ENCODE measurements at places on chromosomes 16 and 17. TPM values are rescaled to one million over a fixed set of nuclear protein-coding genes. Genes with fewer than 3 reads are reported as not detected.
A peak's percentile ranks its signal among the peaks of the same experiment; 100 is the strongest.

DNA sequence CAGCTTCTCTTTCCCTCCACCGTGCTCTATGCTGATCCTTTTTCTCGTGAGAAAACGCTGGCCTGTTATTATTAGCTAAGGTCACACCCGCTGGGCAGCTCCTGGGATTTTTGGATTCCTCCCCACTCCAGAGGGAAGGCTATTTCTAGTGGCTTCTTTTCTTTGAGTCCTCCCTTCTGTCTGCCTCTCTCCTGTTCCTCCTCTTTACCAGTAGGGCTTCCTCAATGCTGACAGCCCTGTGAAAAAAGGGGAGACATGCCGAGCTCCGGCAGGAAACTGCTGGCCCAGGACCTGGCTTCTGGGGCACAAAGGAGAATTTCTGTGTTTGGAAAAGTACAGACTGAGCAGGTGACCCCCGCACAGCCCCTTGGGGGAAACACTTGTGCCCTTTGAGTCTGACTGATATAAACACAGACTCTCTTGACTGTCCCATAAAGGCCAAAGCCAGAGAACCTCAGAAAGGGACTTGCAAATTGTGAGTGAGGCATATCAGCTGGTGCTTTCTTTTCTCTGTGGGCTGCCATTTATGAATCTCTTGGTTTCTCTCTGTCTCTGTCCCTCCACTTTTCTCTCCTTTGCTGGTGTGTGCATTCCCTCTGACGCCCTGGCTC is 14.0 kb upstream of the RNF135 start:
- no peak for DNase-seq

GRCh38 chr16:50331570-50331969 is 37.2 kb downstream of the BRD7 start:
- DNase-seq = no peak

Gene MYOCD
- total RNA-seq = 11.9 TPM

Gene EEF2K
- total RNA-seq = 37.5 TPM

GRCh38 chr17:21190078-21190477 is 23.9 kb downstream of the TMEM11 start:
- DNase-seq = no peak

DNA sequence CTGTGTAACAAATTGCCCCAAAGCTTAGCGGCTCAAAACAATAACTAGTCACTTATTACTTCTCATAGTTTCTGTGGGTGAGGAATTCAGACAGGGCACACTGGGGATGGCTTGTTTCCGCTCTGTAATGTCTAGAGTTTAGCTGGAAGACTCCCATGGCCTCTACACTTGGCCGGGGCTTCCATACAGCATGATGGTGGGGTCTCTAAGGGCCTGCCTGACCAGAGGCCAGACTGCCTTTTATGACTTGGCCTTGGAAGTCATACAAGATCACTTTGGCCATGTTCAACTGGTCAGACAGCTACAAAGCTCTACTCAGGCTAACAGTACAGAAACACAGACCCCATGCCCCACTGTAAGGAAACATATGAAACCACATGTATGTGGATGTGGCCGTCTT is 8.2 kb downstream of the GLP2R start:
- DNase-seq = no peak

DNA sequence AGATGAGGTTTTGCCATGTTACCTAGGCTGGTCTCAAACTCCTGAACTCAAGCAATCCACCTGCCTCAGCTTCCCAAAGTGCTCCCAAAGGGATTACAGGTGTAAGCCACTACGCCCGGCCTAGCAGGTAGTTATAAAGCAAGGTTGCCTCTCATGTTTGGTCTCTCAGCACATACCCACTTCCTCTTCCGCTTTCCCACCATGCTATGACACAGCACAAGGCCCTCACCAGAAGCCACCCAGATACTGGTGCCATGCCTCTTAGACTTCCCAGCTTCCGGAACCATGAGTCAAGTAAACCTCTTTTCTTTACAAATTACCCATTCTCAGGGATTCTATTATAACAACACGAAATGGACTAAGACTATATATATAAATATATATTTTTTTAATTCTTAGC is 143.6 kb downstream of the COPRS start:
- no peak for DNase-seq

Gene SULT1A4
- total RNA-seq = 0.56 TPM

Gene SMIM36
- not detected for total RNA-seq

GRCh38 chr16:8381814-8382213 is 208.5 kb downstream of the TMEM114 start:
- DNase-seq = no peak

- no peak for DNase-seq
These were observed 36.5 kb downstream of the FTO start for GRCh38 chr16:53740476-53740875.

DNA sequence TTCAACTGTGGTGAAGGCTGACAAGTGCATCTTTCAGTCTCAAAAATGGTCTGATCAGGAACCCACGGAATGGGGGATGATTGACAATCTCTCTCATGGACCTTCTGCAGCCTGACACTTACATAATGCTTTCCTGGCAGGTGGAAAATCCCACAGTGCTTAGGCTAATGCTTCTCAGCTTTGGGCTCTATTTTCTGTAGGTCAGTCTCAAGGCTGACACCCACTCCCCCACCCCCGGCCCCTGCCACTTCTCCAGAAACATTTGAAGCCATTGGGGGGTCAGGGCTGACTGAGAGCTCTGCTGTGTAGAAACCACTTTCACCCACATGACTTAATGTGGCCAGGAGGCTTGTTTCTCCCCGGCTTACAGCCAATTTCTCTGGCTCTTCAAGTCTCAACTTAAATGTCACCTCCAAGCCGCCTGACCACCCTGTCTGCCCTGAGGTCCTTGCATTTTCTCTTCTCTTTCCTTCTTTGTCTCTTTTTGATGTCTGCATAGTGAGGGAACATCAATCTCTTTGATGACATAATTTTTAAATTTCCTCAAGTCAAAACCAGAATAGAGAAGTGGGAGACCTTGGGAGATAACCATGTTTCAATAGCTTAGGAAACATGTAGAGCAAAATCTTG is 16.7 kb upstream of the IRF8 start:
- DNase-seq = no peak

Gene MYL4
- total RNA-seq = 1.1 TPM

Gene OR3A3
- total RNA-seq = not detected

- peak; percentile 90 for DNase-seq
These were observed 4.4 kb downstream of the TP53I13 start for GRCh38 chr17:29572691-29573557.

GRCh38 chr17:67049025-67049739 is 4.8 kb downstream of the CACNG1 start:
- DNase-seq = no peak

GRCh38 chr17:49731435-49731831 is 23.7 kb upstream of the SLC35B1 start:
- DNase-seq = no peak

Gene AURKB
- 8.6 TPM for total RNA-seq

DNA sequence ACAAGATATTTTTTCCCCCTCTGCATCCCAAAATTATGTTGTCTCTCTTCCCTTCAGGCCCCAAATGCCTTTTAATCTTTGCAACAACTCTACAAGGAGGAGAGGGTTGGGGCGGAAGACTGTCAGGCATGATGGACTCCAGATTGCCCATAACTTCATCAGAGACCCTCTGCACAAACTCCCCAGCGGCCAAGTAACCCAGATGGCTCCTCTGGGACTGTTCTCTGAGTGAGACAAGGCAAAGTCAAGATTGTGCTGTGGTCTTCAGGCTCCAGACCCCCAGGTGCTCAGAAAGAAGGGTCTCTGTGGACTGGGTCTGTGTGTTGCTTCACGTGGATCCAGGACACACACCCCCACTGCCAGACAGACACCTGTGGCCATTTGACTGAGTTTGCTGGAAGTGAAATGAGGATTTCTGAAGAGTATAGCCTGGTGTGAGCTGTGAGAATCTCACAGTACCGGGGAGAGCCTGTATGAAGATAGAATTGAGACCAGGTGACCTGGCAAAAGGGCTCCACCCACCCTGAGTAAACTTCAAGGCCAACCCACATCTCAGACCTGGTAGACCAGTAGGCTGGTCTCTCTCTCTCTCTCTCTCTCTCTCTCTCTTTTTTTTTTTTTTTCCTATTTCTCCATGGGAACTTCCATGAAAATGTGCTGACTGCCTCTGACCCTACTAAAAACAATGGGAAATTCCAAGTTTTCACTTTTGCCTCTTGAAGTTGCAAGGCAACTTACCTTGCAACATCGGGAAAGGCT is 354.1 kb downstream of the SOX9 start:
- DNase-seq = no peak

DNA sequence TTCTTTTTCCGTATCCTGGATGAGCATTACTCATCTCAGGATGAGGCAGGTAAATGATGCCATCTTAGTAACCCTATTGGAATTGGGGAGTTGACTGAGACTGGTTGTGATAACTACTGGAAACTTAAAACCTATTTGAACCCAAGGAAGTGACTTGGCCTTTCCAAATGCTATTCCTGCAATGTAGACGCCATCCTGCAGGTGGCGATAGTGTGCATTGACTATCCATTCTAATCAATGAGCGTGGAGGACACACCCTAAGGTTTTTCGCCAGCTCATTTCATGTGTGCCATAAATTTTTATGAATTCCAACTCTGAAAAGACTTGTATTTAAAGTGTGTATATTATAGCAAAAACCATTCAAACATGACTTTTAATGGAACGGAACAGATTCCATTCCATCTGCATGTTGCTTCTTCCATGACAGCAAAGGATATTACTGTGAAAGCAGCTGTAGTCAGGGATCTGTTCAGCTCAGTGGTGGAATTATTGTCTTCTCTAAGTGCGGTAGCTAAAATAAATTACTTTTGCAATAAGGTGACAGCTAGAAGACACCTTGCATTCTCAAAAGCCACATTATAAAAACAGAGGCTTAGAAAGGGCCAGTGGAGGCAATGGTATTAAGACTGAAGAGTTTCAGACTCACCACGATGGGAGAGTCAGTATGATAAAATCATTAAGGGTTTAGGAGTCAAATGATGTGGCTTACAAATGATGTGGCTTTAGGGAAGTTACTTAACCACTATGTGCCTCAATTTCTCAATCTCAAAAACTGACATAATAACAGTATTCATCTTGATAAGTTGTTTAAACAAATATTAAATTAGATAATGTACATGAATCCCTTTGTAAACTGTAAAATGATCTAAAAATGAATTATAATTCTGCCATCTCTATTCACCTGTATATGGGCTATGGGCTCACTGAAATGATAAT is 55.5 kb downstream of the SYT17 start:
- DNase-seq = no peak

DNA sequence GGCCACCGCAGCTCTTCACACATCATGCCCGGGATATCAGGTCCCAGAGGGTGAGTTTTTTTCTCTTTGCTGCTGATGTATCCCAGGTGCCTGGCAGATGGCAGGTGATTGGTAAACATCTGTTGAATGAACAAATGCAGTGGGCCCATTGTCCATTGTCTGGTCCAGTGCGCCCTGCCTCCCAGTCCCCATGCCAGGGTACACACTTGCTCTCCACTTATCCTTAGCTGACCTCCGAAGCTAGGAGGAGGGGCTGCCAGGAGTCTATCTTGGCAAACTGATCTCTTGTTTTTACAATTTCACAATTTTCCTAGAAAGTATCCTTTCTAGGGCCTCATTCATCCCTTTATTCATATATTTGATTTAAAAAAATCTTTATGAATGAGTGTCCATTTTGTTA is 196.0 kb downstream of the RAB11FIP4 start:
- DNase-seq = no peak

Gene AMZ2
- 80.4 TPM for total RNA-seq

- no peak for DNase-seq
These were observed 154.0 kb upstream of the MAF start for GRCh38 chr16:79754501-79754900.

Gene PRSS36
- not detected for total RNA-seq

DNA sequence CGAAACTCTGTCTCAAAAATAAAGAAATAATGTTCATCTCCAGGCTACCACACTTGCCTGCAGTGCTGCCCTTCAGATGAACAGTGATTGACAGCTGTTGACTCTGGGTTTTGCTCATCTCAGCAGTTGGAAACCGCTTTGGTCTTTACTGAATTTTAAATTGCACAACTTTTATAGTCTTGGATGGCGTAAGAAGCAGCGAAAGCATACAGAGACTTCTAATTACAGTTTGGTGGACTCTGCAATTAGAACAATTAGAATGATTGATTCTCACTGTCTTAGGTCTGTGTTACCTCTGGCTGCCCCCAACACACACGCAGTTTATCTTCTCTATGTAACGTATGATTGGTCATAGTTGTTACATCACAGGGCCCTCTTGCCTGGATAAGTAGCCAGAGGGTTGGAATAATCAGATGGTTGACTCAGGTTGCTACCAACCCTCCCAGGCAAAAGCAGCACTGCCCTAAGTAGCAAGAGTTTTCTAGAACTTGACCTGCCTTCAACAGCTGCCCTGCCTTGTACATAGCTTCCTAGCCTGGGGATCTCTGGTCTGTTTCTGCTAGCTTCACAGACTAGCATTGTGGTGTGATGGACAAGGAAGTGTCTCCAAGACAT is 1.9 kb upstream of the NAT9 start:
- no peak for DNase-seq

- DNase-seq = no peak
These were observed 41.5 kb downstream of the LDHD start for GRCh38 chr16:75074920-75075687.

Gene GJD3
- 0.41 TPM for total RNA-seq

- DNase-seq = no peak
These were observed 6.6 kb downstream of the C16orf95 start for GRCh38 chr16:87310610-87311009.

DNA sequence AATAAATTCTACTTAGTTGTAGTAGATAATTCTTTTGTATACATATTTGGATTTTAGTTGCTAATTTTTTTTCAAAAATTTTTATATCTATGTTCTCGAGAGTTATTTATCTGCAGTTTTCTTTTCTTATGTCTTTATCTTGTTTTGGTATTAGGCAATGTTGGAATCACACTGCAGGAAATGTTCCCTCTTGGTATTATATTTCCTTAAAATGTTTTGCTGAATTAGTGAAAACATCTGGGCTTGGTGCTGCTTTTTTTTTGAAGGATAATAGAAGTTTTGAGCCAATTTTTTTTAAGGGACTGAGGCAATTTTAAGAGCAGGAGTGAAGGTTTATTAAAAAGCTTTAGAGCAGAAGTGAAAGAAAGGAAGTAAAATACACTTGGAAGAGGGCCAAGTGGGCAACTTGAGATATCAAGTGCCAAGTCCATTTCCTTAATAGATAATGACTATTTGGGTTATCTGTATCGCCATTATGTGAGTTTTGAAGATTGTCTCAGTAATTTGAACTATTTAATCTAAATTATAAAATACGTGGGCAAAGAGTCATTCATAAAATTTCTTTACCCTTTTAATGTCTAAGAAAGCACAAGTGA is 1390.1 kb upstream of the CDH8 start:
- DNase-seq = no peak

Gene KRTAP2-1
- not detected for total RNA-seq
